Mesenteric fat pad (tissue), 1 donor: ENCODE measurements at places on chromosomes 12 and 14.

DNA sequence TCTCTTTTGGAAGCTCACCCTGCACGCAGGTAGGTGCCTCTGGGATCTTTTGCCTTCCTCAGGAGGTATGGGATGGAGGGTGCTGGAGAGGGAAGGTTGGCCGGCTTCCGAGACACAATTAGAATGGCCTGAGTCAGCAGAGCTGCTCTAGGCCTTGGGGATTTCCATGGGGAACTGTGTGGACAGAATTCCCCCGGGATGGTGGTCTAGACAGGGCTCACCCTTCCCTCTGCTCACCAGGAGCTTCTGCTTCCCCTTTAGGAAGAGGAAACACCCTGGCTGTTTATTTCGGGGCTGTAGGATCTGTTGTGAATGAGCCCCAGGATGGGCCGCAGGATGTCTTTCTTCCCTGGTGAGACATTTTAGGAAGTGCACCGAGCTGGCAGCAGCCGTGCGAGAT is 43.7 kb upstream of the TMED10 start:
- no peak for DNase-seq

- DNase-seq = no peak
These were observed 1.1 kb downstream of the SERPINA1 start for GRCh38 chr14:94387051-94388026.

- no peak for DNase-seq
These were observed 37.6 kb downstream of the CEP83 start for GRCh38 chr12:94421868-94422740.

GRCh38 chr14:36522347-36522971 is 2.4 kb upstream of the NKX2-1 start:
- no peak for DNase-seq

DNA sequence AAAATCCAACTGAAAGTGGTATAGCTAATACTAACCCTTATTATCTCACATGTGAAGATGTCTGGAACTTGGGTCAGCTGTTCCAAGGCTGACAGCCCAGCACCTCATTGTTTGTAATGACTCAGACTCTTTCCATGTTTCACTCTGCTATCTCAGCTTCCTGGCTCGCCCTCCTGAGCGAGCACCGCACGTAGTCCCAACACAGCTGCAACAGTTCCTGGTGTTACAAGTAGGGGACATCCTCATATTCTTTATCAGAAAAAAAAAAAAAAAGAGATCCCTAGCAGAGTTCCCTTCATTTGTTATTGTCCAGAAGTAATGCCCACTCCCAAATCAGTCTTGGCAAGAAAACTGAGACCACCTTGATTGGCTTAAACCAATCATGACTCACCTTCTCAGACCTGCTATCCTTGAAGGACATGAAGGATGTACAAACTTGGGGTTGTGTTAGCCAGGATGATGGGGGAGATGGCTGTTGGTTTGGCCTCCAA is 92.5 kb downstream of the ADCK1 start:
- no peak for DNase-seq

DNA sequence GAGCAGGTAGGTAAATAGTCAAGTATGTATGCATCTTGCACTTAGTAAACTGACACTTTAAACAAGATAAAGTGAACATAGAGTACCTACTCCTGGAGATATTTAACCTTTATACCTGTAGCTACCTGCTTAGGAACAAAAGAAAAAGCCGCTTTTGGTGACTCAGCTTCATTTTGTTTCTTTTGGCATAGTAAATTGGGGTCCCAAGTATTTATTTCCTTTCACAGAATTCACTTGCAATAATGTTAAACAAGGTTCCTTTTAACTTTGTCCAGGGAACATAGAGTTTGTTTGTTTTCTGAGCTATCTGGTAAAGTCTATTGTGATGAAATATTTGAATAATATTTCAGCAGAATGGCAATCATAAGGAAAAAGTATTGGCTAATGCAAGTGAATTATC is 20.0 kb downstream of the SLCO1B3 start:
- no peak for DNase-seq

- DNase-seq = no peak
These were observed 53.8 kb upstream of the KCNJ8 start for GRCh38 chr12:21828136-21828775.
